ENCODE measurements at places on chromosomes 1 and 21.
A peak's percentile ranks its signal among the peaks of the same experiment; 100 is the strongest.

DNA sequence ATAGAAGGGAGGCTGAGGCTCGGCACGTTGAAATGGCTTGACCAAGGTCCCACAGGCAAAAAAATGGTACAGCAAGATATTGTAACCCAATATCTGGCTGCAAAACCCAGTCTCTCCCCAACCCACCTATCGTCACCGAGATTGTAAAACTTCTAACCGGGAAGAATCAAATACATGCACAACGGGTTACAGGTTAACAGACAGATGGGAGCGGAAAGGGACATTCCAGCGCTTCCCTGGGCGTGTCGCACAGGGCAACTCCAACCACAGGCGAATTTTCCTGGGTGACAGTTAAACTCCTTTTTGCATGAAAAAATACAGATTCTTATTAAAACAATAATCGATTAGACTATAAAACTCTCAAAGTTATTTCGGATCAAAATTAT is 31.8 kb upstream of the JUN start:
- no peak for DNase-seq

GRCh38 chr1:184788970-184789369 is 34.3 kb upstream of the EDEM3 start:
- DNase-seq = no peak

GRCh38 chr1:26768755-26769154 is 19.0 kb upstream of the PIGV start:
- no peak for DNase-seq

- DNase-seq = peak; percentile 48
Observed at GRCh38 chr1:207861442-207862177, 49.3 kb downstream of the CD34 start.

DNA sequence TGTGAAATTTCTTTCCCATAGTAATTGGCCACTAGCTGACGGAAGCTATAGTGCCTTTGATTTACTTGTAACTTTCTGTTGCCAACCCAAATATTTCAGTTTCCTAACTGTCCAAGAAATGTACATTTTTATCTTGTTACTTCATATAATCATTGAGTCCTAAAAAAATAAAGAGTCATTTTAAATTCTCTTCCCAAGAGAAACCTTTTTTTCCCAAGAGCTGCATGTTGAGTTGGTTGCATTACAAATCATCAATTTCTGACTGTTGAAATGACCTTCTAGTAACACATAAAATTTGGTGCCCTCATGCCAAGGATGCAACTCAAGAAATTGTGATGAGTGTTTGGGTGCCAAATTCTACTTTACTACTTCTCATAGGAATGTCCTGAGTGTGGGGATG is 61.0 kb downstream of the HMCN1 start:
- no peak for DNase-seq

DNA sequence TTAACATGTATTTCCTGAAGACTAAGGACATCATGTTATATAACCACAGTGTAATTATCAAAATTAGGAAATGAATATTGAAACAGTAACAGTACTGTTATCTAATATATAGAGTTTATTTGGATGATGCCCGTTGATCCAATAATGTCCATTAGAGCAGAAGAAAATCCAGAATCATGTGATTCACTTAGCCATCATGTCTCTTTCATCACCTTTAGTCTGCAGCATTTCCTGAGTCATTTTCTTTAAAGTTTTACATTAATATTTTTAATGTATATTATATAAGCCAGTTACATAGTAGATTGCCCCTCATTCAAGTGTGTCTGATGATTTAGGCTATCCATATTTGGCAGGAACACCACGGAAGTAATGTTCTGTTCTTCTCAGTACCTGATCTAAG is 28.9 kb downstream of the MPZL1 start:
- no peak for DNase-seq

DNA sequence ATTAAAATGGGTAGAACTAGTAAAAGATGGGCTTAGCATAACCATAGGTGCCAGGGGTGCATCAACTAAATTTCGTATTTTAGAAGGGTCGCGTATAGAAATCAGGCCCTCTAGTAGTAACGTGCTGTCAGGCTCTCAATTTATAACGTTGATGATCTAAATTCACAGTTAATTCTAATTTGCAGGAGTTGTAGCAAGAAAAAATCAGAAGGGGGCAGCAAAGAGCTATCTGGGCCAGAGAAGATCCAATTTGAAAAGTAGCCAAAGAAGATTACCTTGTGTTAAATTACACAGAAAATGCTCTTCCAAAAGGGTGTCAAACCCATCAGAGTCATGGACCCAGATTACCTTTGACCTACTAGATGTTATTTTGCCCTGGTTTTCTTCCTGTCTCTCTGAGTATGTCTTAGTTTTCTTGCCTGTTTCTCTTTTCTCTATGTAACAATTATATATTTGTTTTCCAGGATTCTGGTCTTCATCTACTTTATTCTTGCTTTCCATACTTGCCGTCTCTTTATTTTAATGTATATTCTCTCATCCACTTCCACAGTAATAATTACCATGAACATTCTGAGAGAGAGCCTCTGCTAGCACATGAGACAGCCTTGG is 1030.9 kb downstream of the AMY1C start:
- no peak for DNase-seq

DNA sequence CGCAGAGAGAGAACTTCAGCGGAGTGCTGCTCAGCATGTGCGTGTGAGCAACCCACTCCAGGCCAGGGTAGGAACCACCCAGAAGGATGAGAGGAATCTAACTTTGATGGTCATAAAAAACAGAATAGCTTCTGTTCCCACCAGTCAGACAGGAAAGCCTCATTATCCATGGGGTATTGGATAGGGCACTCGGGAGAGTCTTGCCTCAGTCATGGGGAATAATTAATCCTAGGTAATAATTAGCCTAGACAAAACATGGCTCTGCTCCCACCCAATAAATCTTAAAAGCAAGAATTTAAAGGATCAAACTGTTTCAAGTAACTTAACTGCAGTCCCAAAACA is 35.3 kb downstream of the LDLRAD1 start:
- DNase-seq = no peak

- DNase-seq = no peak
Observed at GRCh38 chr1:46812065-46812963, 13.5 kb downstream of the CYP4B1 start.

DNA sequence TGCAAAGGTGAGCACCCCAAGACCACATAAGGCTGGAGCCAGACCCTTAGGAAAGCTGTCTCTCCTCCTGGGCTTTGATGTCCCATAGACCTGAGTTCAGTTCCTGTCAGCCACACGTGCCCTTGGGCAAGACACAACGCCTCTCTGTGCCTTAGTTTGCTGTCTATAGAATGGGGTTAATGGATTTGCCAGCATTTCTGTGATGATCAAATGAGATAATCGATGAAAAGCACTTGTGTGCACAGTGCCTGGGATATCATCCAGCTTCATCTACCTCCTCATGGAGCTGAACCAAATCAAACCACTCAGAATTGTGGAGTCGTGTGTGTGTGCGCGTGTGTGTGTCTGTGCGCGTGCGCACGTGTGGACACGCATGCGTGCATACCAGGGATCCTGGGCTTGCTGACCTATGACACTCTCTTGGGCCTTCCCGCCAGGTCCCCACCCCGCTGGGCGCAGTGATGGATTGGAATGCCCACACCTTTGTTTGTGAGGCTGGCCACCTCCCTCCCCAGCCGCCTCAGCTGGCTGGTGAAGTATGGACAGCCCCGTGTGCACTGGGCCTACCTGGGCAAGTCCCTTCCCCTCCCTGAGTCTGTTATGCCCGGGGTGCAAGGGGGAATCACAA is 5.2 kb downstream of the TTC22 start:
- DNase-seq = no peak

- DNase-seq = no peak
Observed at GRCh38 chr1:151416231-151416630, 16.9 kb downstream of the PSMB4 start.

DNA sequence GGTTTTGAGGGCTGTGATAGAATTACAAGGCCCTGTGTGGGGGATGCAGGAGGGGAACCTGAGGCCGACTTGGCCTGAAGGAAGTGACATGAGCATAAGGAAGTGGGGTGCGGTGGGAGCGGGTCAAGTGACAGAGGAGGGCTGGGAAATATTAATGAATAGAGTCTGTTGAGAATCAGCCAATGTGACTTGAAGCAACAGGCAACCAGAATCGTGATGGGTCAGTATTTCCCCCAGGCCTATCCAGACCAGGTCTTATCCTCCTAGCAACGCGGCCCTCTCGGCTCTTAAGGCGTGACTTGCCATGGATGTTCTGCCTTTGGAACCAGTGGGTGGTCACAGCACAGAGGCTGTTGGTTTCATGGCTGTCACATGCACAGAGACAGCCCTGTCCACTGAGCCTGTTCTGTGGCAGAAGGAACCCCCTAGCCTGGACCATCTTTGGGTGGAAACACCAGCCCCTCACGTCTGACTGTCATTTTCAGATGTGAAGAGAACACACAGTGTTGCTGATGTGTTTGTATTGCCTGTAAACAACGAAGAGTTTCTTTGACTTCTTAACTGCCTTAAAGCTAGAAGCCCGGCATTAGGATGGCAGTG is 468.8 kb downstream of the CAMTA1 start:
- no peak for DNase-seq

- no peak for DNase-seq
Observed at GRCh38 chr1:17120481-17120877, 1.2 kb upstream of the PADI2 start.

DNA sequence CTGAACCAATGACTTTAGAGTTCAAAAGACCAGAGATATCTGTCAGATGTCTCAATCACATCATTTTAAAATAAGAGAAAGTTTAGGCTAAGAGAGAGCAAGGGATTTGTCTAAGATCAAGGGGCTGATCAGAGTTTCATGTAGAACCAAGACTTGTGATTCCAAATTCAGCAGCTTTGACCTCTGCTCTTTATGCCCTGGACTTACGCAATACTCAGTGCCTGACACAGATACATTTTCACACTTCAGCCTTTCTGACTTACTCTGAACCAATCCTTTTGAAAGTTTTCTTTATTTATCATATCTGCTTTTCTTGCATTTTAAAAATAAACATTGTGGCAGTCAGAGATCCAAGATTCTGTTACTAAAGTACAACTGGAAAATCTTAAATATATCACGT is 428.0 kb downstream of the PLPP3 start:
- no peak for DNase-seq

- no peak for DNase-seq
Observed at GRCh38 chr1:17569200-17570139, 30.0 kb downstream of the ARHGEF10L start.

DNA sequence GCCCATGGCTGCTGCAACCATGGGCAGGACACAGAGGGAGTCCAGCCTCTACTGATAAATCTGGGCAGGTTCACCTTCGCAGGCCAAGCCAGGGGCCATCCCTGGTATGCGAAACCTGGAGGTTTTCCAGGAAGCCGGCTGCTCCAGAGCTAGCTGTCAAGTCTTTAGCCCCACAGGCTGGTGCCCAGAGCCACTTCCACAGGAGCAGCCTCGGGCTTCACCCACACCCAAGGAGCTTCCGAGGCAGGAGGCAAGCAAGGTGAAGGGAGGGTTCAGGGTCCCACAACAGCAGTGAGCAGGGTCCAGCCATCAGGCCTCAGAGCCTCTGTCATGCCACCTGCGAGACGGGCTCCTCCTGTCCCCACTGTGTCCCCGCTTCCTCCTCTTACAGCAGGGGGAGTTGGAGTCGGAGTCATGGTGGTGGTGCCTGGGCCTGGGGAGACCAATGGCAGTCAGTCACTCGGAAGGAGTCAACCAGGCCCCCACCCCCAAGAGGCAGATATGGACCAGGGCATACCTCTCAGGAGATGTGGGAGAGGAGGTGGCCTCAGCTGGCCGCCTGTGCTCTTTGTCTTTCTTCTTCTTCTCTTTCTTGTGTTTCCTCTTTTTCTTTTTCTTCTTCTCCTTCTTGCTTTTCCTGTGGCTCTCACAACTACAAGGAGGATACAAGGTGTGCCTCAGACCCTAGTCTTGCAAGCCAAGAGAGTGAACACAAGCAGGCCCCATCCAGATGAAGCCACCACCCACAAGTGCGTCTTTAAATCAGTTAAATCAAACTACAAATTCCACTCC is 2.1 kb downstream of the C1orf35 start:
- DNase-seq = no peak

GRCh38 chr1:24455272-24455671 is 39.7 kb downstream of the NIPAL3 start:
- no peak for DNase-seq

DNA sequence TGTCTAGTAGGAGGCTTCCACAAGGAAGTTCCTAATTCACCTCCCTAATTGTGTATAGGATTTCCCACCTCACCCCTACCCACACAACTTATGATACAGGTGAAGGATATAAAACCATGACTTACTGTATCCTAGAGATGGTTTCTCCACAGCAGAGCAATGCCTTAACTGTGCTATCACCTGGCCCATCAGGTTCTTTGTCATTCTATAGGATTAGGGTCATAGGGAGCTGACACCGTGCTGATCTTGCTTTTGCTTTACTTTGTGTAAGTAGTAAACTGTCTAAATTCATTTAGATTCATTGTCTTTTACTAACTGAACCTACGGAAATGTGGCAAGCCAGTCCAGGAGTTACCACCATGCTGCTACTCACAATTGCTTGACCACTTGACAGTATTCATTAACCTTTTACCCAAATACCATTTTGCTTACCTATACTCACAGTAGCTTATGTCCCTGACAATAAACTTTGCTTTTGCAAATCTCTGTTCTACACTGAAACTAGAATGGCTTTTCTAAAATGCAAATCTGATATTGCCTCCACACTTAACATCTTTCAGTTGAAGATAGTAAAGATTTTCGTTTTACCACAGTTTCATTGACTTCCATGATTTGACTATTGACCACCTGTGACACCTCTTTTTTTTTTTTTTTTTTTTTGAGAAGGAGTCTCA is 147.6 kb downstream of the IFI44 start:
- DNase-seq = no peak

DNA sequence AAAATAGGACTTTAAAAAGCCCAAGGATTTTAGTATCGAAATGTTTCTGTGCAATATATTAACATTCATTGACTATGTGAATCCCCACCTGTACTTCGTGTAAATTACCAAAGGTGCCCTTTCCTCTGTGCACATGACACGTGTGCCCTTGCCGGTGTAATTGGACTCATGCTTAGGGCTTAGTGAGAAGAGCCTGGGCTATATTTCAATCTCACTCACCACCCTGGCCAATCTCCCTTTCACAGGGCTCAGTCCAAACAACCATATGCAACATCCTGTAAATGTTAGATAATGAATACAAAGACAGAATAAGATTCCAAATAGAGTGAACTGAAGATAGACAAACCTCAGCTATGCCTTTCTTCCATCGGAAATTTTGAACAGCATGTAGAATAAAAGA is 564.3 kb downstream of the USP25 start:
- no peak for DNase-seq

- DNase-seq = no peak
Observed at GRCh38 chr1:14572861-14573260, 25.6 kb upstream of the KAZN start.

- DNase-seq = no peak
Observed at GRCh38 chr1:89732643-89733222, 88.1 kb upstream of the LRRC8D start.

Data from activated naive CD8-positive, alpha-beta T cell treated with anti-CD3 and anti-CD28 coated beads, Interleukin-2, amount 50 U/mL, for 24 hours (primary cell).